ENCODE measurements at places on chromosomes 16 and 17.

GRCh38 chr17:75684924-75685323, 17.8 kb downstream of the SAP30BP start:
- DNase-seq: no peak

- DNase-seq: no peak
Observed at GRCh38 chr17:61087024-61087423, 312.6 kb upstream of the TBX2 start.

- no peak for DNase-seq
Observed at GRCh38 chr16:53052519-53053501, at the start of gene CHD9NB. Gene CHD9NB, minus strand, starts transcription at chr16:53052897. Its CDS starts 8,739 bp downstream, at chr16:53044158.

DNA sequence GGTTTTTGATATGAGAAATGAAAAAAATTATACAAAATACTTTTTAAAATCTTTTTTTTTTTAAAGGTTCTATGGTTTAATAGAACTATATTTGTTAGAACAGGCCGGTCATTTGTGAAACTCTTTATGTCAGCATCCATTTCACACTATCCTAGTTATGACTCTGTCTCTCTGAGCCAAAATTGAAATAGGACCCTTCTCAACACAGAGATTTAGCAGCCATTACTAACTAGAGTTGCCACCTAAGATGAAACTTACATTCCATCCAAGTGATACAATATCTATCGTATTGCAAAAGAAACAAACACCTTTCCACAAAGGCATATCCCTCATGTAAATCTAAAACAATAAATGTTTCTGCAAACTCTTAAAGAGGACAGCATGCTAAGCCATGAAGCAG, 249.8 kb downstream of the CDH11 start:
- DNase-seq: no peak

GRCh38 chr16:71762186-71762585, 37.7 kb upstream of the PHLPP2 start:
- no peak for DNase-seq

Data from HEK293T (cell line).